ENCODE measurements at places on chromosomes 16 and 17. TPM values are rescaled to one million over a fixed set of nuclear protein-coding genes. Genes with fewer than 3 reads are reported as not detected.

Gene LGALS9B
- total RNA-seq = not detected

Gene HOXB9
- 0.21 TPM for total RNA-seq

Gene ZG16
- not detected for total RNA-seq

Gene CDRT15L2
- not detected for total RNA-seq

Gene HOXB8
- total RNA-seq = not detected

Gene MYL11
- total RNA-seq = 1.3 TPM
